GM23248 (cell line): ENCODE measurements at places on chromosomes 1 and 21. TPM values are rescaled to one million over a fixed set of nuclear protein-coding genes. Genes with fewer than 3 reads are reported as not detected.

The ETNK2 gene
- polyA plus RNA-seq = 5.0 and 5.2 TPM in 2 replicates

The FAM72D gene
- polyA plus RNA-seq = 1.6 and 2.4 TPM in 2 replicates

The OPRD1 gene
- not detected in 2 replicates for polyA plus RNA-seq

The KLF17 gene
- polyA plus RNA-seq = 0.08 and 0.09 TPM in 2 replicates

The KIF26B gene
- polyA plus RNA-seq = 2.4 and 2.5 TPM in 2 replicates

The CELA3A gene
- not detected in 2 replicates for polyA plus RNA-seq

The BLACAT1 gene
- not detected in 2 replicates for polyA plus RNA-seq

The TLR5 gene
- polyA plus RNA-seq = 0.16 TPM in 1 of 2 replicates, not detected in the other

The LCE1D gene
- not detected in 2 replicates for polyA plus RNA-seq

The AGMAT gene
- polyA plus RNA-seq = 0.75 and 0.85 TPM in 2 replicates

The ACTA1 gene
- not detected in 2 replicates for polyA plus RNA-seq

The KCNH1 gene
- polyA plus RNA-seq = 0.71 and 0.77 TPM in 2 replicates

The LYPD8 gene
- not detected in 2 replicates for polyA plus RNA-seq

The C1QC gene
- polyA plus RNA-seq = not detected in 2 replicates

The TNNT2 gene
- polyA plus RNA-seq = 1.7 TPM in 1 of 2 replicates, not detected in the other

The MSH4 gene
- 0.14 TPM in 1 of 2 replicates, not detected in the other for polyA plus RNA-seq

The MYOC gene
- polyA plus RNA-seq = not detected in 2 replicates

The ZNF683 gene
- not detected in 2 replicates for polyA plus RNA-seq

The TDRD5 gene
- polyA plus RNA-seq = not detected in 2 replicates

The HMGCS2 gene
- not detected in 2 replicates for polyA plus RNA-seq

The FCRL2 gene
- polyA plus RNA-seq = not detected in 2 replicates

The TMPRSS2 gene
- polyA plus RNA-seq = not detected in 2 replicates

The SPRR1A gene
- polyA plus RNA-seq = not detected in 2 replicates

The ADCY10 gene
- 0.11 TPM in 1 of 2 replicates, not detected in the other for polyA plus RNA-seq

The DHRS3 gene
- polyA plus RNA-seq = 120 and 123 TPM in 2 replicates

The GORAB gene
- 14.7 and 16.6 TPM in 2 replicates for polyA plus RNA-seq

The CACNA1E gene
- polyA plus RNA-seq = not detected in 2 replicates

The MR1 gene
- polyA plus RNA-seq = 25.4 and 26.2 TPM in 2 replicates

The MPZ gene
- not detected in 2 replicates for polyA plus RNA-seq

The CELF3 gene
- not detected in 2 replicates for polyA plus RNA-seq

The C1orf56 gene
- 15.8 and 17.7 TPM in 2 replicates for polyA plus RNA-seq

The NUDT4B gene
- polyA plus RNA-seq = 5.9 TPM in 1 of 2 replicates, not detected in the other

The MIXL1 gene
- not detected in 2 replicates for polyA plus RNA-seq

The KCNE1 gene
- polyA plus RNA-seq = not detected in 2 replicates

The OR2T33 gene
- not detected in 2 replicates for polyA plus RNA-seq

The PRKCZ gene
- polyA plus RNA-seq = 2.8 and 3.4 TPM in 2 replicates

The CA14 gene
- 0.16 TPM in 1 of 2 replicates, not detected in the other for polyA plus RNA-seq

The ANGPTL7 gene
- polyA plus RNA-seq = not detected in 2 replicates

The CFHR2 gene
- not detected in 2 replicates for polyA plus RNA-seq

The PAX7 gene
- not detected in 2 replicates for polyA plus RNA-seq
